Left renal cortex interstitium (tissue), 4 donors: ENCODE measurements at places on chromosomes 2 and 18.
A peak's percentile ranks its signal among the peaks of the same experiment; 100 is the strongest.

GRCh38 chr2:86372641-86373502 lies 35.4 kb upstream of the REEP1 start:
- no peak for DNase-seq

DNA sequence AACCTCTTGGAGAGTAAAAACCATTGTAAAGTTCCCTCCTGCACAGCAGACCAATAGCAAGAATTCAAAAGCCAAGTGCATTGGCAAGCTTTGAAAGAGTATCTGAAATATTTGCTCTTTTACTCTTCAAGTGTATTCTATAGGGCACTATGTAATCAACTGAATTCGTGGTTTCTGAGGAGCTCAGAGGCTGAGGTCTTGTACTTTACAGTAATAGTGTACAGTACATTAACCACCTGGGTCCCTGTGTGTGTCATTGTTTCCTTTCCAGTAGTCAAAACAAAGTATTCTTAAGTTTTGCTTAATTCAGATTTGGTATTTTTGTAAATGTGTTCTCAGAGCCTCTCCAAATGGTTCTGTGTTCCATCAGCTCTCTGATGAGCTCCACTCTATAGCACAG lies 769.7 kb downstream of the LRRTM4 start:
- no peak for DNase-seq

DNA sequence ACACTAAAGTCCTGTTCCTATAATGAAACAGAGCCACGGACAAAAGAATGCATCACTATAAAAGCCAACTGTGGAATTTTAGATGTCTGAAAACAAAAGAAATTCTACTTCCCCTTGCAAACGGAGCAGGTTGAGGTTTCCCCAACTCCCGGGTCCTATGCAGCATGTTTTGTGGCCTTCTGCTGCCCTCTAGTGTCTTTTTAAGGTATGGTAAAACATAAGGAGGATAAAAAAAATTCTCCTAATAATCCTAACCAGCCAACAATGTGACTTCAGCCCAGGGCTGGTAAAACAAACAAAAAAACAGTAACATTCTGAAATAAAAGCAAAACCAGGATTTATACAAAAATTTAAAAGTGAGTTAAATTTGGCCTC lies 539.5 kb downstream of the NRXN1 start:
- DNase-seq, result peak; percentile 32

GRCh38 chr2:176638167-176639015 lies 369.1 kb downstream of the MTX2 start:
- DNase-seq, result no peak

DNA sequence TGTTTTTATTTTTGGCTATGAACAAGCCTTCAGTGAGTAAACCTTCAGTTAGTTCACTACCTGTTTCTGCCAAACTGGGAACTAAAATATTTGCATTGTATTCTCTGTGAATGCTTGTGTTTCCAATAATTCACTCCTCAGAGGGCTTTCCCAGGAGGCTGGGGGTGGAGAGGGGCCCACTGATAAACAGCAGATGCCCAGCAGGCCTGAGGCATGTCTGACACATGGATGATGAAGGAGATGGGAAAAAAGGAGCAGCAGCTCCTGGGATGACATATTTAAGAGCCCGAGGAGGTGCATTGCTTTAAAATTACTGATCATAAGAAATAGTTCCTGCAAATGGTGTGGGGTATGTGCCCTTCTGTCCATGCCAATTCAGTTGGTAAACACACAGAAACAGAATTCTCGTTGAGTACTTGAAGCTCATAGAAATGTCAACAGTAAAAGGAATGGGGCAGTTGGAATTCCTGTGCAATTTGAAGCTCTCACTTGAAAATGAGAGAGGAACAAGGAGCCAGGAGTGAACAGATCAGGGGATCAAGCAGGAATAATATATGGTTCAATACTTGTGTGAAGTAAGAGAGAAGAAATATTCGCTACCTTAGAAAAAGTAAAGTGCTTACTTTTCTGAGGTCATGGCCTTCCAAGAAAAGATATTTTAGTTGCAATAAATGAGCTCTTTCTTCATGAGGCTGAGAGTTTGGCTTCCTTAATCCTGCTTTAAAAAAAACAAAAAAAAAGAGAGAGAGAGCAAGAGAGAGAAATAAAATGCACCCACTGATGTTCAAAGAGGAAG lies 22.0 kb upstream of the HNMT start:
- DNase-seq, result no peak

DNA sequence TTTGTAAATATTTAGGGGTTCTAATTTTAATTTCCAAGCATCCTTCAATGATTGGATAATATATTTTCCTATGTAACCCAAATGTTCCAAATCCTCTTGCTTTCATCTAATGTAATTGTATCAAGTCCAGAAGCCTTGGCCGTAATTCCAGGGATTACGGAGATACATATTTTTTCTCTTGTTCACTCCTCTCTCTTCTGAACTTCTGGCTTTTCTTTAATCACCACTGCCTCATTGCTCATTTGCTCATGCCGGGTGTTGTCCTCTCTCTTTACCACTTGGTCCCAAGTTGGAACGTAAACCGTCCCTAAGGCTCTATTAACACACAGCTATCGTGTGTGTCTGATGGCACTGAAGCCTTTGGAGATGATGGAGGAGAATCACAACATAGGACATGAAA lies 188.7 kb upstream of the COL3A1 start:
- DNase-seq, result no peak
